ENCODE measurements at places on chromosomes 2 and 18.

- no peak for DNase-seq
Measured at GRCh38 chr2:213443921-213444320, 159.7 kb downstream of the SPAG16 start.

GRCh38 chr2:231398585-231398984, 3.1 kb downstream of the B3GNT7 start:
- no peak for DNase-seq

GRCh38 chr2:88919087-88919738, 227.7 kb downstream of the RPIA start:
- no peak for DNase-seq

GRCh38 chr2:130806370-130806769, 30.3 kb upstream of the ARHGEF4 start:
- no peak for DNase-seq

DNA sequence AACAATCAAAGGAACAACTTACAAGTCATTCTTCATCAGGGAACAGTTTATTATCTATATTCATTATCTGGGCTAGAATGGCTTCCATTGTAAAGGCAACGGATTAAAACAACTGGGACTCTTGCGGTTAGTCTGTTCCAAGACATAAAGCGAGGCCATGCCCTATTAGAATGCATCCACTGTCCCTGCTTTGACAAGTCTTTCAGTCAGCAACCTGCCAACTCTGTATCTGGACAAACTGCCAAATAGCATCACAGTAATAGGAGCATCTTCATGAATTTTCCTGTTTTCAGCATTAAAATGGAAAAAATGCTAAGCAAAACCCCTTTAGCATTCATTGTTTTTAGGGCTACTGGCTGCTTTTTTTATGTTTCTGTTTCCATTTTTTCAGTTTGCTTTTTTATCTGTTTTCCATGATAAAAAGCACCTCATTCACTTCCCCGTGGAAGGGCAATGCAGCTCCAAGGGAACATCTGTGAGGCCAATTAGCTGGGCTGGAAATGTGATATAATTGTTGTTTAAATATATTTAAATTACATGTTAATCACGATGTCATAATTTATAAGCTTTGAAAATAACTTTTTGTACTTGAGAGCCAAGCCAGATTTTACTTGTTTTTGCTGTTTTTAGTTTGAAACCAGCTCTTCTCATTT, 834.3 kb downstream of the CPS1 start:
- no peak for DNase-seq

DNA sequence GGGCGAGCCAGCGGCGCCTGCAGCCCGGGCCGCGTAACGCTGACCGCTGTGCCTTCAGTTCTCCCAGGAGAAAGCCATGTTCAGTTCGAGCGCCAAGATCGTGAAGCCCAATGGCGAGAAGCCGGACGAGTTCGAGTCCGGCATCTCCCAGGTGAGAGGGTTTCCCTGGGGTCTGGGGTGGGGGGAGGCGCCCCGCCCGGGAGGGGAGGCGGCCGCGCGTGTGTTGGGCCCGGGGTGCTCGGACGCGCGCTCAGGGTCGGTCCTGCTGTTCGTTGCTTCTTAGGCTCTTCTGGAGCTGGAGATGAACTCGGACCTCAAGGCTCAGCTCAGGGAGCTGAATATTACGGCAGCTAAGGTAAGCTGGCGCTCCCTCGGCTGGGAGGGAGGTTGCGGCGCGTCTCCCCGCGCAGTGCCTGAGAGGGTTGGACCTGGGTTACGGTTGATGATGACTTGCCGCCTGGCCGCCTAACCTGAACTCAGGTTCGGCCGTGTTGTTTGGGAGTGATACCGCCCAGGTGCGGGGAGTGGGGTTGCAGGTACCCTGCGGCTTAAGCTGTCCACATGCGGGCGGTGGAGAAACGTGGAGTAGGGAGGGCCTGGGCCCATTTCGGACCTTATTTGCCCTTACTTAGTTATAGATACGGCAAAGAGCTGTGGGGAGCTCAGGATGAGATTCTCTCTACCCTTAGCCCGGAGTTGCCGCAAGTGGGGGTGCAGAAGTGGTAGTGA, 638 bp downstream of the RPS7 start:
- no peak for DNase-seq

- DNase-seq, result no peak
Measured at GRCh38 chr2:96495982-96496629, 9.1 kb downstream of the NEURL3 start.

DNA sequence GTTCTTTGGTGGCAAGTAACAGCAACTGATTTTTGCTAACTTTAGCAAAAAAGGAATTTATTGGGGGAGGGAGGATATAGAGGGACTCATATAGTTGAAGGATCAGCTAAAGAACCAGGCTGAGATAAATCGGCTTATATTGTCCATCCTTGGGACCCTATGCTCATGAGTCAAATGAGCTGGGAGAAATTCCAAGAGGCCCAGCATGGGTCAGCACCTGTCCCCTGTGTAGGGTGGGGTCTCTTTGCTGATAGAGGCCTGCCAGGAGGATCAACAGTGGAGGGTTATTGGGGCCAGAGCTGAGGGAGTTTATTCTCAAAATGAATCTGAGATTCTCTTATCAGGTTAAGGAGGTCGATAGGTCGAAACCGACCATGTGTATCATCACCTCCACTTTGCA, 97.2 kb downstream of the VAPA start:
- no peak for DNase-seq

DNA sequence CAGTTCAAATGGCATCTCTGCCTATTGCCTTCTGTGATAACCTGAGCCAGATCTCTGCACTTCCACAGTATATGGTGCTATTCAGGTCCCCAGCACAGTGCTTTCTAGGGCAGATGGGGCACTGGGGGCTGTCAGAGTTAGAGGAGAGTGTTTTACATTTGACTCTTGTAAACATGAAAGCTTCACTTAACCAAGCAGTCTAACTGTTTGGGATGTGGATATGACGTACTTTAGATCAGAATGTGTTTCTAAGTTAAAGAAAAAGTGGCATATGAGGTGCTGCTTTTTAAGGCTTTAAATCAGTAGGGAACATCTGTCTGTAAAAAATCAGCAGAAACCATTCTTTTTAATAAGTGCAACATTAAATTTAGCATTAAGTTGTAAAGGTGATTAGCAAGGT, 75.7 kb downstream of the MYO1B start:
- DNase-seq, result no peak
